ENCODE measurements at places on chromosomes 16 and 17.

- no peak for DNase-seq
Measured at GRCh38 chr16:82082543-82083244, 47.6 kb downstream of the HSD17B2 start.

DNA sequence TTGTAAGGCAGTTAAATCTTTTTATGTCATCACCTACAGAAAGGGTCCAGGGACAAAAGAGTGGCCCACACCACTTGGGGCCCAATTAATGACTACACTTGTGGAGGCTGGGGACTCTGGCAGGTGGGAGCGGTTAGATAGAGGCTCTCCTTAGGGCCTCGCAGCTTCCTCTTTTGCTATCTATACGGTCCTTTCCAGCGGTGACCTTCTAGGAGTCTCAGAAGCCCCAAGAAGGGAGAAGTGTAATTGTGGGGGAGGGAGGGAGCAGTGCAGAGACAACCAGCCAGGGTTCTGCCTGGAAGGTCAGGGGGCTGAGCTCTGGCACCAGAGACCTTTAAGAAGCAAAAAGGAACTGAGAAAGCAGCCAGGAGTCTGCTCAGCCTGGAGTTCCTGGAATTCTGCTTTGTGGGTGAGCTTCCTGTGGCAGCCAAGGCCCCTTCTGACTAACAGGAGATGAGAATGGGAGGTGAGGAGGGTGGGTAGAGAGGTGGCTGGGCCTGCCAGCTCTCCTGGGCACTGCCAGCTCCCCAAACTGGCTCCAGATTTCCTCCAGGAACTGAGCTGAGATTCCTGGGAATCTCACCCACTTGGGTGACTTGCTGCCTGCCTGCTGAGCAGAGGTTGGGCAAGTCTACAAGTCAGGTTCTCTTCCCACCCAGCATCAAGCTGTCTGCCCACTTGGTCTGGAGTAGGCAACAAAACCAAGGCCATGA is 16.3 kb upstream of the MAP3K14 start:
- DNase-seq = no peak

- no peak for DNase-seq
Measured at GRCh38 chr16:49416001-49416675, 42.5 kb downstream of the C16orf78 start.

GRCh38 chr17:79188685-79189084 is 114.1 kb downstream of the ENGASE start:
- no peak for DNase-seq

- no peak for DNase-seq
Measured at GRCh38 chr16:3142327-3142726, 7.5 kb downstream of the ZNF213 start.
